ENCODE measurements at places on chromosomes 11 and 22.

DNA sequence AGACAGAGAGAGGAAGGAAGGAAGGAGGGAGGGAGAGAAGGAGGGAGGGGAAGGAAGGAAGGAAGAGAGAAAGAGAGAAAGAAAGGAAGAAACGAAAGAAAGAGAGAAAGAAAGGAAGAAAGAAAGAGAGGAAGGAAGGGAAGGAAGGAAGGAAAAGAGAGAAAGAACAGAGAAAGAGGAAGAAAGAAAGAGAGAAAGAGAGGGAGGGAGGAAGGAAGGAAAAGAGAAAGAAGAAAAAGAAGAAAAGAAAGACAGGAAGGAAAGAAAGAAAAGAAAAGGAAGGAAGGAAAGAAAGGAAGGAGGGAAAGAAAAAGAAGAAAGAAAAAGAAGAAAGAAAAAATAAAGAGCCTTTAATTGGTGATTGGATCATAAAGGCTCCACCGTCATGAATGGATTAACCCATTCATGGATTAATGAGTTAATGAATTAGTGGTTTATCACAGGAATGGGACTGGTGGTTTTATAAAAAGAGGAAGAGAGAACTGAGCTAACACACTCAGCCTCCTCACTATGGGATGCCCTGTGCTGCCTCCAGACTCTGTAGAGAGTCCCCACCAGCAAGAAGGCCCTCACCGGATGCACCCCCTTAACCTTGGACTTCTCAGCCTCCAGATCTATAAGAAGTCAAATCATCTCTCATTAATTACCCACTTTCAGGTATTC, 9.0 kb upstream of the PLAAT2 start:
- DNase-seq: no peak

- no peak for DNase-seq
These were observed 2.8 kb downstream of the SPON1 start for GRCh38 chr11:13965337-13965736.

DNA sequence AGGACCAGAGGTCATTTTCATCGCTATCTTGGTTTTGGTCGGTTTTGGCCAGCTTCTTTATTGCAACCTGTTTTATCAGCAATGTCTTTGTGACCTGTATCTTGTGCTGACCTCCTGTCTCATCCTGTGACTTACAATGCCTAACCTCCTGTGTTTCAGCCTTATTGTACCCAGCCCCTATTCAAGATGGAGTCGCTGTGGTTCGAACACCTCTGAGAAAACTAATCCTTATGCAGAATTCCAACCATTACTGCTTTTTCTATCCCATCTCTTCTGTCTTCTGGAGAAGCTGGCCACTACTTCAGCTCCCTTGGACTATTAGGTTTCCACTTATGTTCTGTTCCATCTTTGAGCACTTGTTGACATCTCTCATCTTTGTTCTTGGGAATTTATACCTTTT, 62.6 kb downstream of the METTL15 start:
- no peak for DNase-seq

GRCh38 chr11:103623933-103624332, 412.5 kb upstream of the DDI1 start:
- no peak for DNase-seq

GRCh38 chr22:48445113-48445827, 1382.4 kb downstream of the BRD1 start:
- DNase-seq: peak; percentile 54

- no peak for DNase-seq
These were observed 10.9 kb upstream of the CABP2 start for GRCh38 chr11:67534070-67534679.

DNA sequence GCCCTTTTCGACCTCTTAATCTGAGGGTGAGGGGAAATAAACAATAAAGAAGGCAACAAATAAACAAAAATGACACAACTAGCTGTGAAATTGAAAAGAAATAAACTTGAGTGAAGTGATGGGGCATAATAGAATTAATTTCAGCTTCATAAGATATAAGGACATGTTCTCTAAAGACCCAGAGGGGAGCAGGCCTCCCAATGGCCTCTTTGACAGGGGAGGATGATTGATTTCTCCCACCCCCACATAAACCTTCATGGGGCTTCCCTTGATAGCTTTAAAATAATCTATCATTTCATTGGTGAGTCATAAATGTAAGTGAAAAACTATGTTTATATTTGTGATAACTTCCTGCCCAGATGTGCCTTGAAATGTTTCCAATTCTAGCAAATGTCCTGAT, 226.3 kb upstream of the RAG2 start:
- no peak for DNase-seq

DNA sequence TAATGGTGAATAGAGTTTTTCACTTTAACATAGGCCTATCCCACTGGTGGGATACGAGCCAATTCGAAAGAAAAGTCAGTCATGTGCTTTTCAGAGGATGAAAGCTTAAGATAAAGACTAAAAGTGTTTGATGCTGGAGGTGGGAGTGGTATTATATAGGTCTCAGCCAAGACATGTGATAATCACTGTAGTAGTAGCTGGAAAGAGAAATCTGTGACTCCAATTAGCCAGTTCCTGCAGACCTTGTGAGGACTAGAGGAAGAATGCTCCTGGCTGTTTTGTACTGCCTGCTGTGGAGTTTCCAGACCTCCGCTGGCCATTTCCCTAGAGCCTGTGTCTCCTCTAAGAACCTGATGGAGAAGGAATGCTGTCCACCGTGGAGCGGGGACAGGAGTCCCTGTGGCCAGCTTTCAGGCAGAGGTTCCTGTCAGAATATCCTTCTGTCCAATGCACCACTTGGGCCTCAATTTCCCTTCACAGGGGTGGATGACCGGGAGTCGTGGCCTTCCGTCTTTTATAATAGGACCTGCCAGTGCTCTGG, at the start of gene TYR:
TYR (plus strand) TSS at position 185 of the 541 bp plus-strand sequence; CDS start at position 264, 79 bp downstream.
- DNase-seq: no peak

DNA sequence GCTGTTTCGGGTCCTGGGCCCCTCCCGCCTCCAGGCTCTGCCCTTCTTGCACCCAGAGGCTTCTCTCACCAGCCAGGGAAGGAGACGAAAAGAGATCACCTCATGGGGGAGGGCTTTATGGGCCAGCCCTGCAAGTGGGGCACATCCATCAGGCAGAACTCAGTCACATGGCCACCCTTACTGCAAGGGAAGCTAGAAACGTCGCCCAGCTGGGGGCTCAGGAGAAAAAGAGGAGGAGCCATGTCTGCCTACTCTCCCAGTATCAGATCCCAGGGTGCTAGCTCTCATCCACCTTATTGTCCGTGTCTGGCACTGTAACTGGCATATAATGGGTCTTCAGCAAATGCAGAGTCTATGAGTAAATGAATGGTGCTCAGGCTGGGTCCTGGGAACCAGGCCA, 24.2 kb downstream of the MFNG start:
- DNase-seq: no peak

DNA sequence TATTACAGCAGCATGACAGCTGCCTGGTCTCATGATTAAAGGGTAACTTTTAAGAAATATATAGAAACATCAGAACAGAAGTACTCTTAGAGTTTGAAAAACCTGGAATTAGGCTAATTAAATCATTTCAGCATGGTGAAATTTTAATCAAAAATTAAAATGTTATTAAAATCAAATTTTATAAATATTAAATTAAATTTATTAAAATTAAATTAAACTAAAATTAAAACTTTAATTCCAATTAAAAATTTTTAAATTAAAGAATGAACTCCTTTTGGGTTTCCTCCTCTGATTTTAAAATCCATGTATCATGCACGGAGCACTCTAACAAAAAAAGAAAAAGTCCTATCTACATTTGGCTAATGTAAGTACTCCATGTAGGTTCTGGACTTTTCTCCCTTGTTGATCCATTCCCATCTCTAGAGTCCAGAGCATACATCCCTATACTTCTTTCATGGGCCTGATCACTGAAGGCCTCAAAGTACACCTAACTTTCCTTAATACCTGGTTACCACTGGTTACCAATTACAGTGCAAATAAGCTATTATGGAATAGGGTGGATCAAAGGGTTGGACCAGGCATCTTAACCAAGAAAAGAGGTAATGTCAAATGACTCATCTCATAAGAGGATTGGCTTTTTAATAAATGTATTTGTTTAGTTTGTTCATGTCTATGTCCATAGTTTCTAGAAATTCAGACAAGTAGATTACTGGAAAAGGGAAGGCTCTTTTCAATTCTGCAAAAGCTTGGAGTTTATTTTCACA, 48.4 kb upstream of the MUC15 start:
- no peak for DNase-seq

DNA sequence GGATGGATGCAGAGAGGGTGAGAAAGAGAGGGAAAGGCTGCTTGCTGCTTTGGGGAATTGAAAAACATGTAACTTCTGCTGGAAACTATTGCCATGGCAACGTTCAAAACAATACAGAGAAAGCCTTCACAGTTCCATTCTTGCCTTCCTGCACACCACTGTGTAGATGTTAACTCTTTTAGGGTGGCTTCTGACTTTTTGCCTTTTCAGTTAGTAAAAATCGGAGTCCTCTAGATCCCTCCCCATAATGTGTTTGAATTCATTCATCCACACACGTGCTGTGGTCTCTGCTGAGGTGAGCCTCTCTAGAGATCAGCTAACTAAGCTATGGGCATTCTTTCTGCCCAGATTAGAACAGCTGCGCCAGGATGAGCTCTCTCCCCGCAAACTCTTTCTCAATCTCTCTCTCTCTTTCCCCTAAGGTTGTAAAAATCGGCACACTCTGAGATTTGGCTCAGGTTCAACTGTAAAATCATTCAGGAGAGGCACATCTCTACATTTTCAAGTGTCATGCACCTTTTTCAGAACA, 1178.3 kb downstream of the LRRC4C start:
- DNase-seq: no peak

- no peak for DNase-seq
These were observed 27.9 kb downstream of the TCP11L1 start for GRCh38 chr11:33067294-33067693.

- DNase-seq: peak; percentile 91
These were observed 3.3 kb upstream of the GRK2 start for GRCh38 chr11:67262731-67263675.

DNA sequence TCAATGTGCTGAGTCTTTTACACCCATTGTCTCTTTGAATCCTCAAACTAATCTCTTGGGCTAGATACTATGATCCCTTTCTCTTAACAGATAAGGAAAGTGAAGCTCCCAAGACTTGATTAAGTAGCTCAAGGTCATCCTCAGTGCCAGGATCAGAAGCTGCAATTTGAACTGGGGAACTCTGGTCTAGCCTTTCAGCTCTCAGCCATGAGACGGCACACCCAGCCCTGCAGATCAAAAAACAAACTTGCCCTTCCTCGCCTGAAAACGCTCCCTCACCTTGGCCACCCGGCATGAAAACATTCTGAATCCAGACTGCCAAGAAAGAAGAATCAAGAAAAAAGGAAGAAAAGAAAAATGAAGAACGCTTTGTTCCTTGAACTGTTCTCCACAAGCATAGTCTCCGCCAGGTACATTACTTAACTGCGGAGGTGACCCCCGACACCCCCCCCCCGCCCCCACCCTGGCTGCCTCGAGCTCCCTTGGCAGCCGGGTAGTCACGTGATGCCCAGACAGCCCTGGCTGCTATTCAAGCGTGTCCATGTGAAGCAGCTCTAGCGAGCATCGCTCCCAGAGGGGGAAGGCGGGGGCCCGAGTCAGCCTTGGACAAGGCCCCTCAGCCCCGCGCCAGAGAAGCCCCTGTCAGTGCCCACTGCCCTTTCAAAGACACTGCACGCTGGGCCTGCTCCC, 451.2 kb downstream of the MIAT start:
- no peak for DNase-seq

DNA sequence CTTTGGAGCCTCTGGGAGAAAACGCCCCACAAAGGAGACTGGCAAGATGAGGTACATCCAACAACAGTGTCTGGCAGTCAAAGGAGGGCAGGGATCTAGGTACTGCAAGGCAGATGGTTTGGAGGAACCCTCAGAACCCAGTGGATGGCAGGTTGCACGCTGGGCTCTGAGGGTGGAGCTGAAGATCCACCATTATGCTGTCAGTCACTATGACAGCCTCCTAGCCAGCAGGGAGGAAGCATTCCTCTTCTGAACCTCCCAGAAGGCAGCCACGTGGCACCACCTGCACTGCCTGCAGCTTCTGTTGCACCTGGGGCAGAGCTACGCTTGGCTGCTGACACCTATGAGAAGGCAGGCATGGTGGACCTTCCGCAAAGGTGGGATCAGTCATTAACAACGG, 40.2 kb downstream of the HTR3A start:
- no peak for DNase-seq

DNA sequence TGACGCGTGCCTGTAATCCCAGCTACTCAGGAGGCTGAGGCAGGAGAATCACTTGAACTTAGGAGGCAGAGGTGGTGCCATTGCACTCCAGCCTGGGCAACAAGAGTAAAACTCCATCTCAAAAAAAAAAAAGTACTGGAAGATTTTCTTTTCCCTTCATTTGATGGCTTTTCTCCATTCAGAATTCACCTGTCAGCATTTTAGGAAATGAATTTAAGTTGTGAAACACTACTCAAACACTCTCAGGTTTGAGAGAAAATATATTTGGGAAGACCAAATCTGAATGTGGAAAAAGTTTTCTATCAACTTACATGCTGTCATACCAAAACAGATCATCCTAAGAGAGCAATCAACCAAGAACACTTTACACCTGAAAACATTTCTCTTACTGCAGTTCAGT, 2.7 kb downstream of the EIF4ENIF1 start:
- no peak for DNase-seq

- no peak for DNase-seq
These were observed 622.2 kb downstream of the BRD1 start for GRCh38 chr22:49205483-49205800.

DNA sequence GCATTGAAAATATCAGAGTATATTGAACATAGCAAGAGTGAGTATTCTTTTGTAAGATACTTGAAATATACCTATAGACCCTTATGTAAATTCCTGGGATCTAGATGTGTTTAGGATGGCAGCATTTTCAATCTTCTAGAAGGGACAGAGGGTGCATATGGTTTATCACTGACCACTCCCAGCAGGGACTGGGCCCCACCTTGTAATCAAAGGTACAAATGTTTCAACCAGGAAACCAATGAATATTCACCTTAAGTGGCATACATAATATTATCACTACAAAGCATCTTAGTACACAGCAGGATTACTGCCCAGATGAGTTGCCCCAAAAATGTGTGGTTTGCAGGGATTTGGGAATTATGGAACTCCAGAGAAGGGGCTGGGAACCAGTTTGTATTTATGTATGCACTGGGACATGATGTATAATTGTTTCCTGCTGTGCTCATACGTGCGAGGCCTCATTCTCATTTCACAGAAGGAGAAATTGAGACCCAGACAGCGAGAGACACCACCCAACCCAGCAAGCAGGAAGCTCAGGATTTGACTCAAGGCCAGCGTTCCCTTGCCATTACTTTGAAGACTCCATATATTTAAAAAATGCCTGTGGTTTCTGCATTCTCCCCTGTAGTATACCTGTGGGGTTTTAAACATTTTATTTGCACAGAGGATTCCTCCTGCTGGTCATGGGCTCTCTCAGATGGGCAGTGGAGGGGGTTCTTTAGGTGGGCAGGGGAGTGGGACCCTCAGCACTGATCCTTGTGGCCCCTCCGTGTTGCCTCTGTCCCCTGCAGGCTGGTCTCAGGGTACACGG, 5.2 kb downstream of the APOL4 start:
- DNase-seq: no peak

- DNase-seq: no peak
These were observed 46.6 kb downstream of the MN1 start for GRCh38 chr22:27754888-27755480.

- DNase-seq: no peak
These were observed 20.1 kb upstream of the CUL5 start for GRCh38 chr11:107988397-107989158.

GRCh38 chr11:44943696-44944095, 7.0 kb downstream of the TP53I11 start:
- no peak for DNase-seq

GRCh38 chr11:102798012-102798746, at the start of gene MMP1:
Gene MMP1, minus strand, starts transcription at chr11:102798160. Its CDS starts 68 bp downstream, at chr11:102798092.
- peak; percentile 63 for DNase-seq
